ENCODE measurements at places on chromosomes 16 and 17.

DNA sequence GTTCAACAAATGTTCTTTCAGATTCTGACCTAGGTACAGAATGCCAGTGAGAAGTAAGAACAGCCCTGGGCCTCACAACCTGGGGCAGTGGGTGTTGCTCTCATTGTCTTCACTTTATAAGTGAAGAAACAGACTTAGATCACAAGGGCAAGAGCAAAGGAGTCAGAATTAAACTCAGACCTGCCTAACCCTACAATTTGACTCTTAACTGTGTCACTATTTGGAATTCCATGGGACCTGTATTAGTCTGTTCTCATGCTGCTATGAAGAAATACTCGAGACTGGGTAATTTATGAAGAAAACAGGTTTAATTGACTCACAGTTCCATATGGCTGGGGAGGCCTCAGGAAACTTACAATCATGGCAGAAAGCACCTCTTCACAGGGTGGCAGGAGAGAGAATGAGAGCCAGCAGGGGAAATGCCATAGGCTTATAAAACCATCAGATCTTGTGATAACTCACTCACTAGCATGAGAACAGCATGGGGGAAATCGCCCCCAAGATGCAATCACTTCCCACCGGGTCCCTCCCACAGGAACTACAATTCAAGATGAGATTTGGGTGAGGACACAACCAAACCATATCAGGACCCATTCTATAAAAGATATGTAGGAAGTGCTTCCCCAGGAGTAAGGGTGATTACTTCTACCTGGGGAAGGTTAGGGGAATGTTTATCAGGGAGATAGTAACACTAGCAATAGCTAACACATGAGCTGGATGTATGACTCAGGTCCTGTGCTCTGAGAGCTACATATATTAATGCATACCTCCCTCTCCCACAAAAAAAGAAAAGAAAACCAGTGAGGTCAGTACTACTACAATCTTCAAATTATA, 270.1 kb downstream of the SOX9 start:
- DNase-seq, result no peak

- no peak for DNase-seq
Measured at GRCh38 chr16:87742781-87743490, 22.9 kb downstream of the KLHDC4 start.

GRCh38 chr16:85243308-85243707, 131.0 kb upstream of the CIBAR2 start:
- DNase-seq, result no peak

DNA sequence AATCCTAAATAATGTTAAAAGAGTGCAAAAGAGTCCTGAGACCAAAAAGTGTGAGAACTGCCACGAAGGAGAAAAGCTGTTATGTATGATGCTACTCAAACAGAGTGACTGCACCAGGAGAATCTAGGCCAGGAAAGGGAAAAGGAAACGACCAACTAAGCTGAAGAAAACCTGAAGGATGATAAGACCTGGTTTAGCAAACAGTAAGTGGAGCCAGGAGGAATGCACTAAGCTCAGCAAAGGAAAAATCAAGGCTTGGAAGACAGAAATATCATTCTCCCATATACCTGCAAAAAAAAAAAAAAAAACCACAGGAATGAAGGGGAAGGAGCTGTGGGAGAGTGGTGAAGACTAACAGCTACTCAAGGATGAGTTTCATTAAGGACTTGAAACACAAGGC, 21.1 kb downstream of the CMC2 start:
- DNase-seq, result no peak

DNA sequence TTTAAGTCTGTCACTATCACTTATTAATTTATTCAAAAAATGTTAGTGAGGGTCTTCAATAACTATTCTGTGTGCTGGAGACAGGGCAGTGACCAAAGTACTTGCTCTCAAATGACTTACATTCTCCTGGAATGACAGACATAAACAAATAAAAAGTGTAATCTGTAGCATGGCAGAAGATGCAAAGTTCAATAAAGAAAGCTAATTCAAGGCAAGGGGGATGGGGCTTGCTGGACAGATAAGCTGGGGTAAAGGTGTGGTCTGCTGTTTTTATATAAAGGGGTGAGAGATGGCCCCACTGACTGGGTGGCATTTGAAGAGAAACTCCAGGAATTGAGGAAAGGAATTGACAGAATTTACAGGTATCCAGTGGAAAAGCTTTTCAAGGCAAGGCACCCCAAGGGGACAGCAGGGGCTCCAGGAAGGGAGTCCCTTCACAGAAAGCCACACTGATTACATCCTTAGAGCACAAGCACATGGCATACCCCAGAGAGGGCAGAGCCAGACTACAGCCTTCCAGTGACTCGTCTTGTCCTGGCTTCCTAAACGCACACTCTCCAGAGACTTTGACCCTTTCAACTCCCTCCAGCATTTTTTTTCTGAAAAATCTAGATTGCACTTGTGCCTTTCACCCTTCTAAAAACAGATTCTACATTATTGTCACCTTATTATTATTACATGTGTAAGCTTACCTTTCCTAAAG, 123.7 kb upstream of the HS3ST3A1 start:
- no peak for DNase-seq

DNA sequence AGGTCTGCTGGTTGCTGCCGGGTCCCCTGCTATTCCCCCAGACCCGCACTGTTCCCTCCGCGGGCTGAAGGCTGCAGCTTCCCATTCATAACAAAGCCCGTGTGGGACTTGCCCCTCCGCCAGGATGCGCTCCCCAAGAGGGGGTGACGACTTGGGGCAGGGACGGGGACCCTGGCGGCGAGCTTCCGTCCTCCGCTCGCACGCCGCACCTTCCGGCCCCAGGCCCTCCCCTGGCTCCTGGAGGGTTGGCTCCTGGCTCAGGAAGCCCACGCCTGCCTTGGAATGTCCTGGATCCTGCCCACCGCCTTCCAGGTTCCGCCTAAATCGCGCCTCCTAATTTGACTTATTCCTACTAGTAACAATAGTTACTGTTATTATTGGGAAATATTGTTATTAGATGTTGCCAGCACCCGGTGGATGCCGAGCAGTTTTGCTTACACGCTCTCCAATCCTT, 1.1 kb upstream of the TFAP4 start:
- no peak for DNase-seq

- DNase-seq, result no peak
Measured at GRCh38 chr16:12063004-12063395, 86.5 kb downstream of the SNX29 start.

- DNase-seq, result no peak
Measured at GRCh38 chr16:66920924-66921680, 2.4 kb upstream of the CDH16 start.

DNA sequence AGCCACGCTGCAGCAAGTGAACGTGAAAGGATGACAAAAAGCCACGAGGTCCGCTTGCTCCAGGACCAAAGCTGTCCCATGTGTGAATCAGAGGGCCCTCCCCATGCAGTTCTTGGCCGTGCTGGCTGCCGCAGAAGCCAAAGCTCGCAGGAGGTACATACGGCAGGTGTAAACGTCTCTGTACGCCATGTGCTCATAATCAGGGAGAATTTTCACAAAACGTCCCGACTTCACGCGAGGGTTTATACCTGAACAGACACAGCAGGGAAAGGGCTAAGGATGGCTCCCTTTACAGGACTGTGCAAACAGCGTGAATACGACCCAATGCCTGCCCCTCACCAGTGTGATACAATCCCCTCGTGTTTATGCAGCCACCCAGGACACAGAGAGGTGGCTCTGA, 25.3 kb downstream of the FBXO31 start:
- DNase-seq, result no peak

GRCh38 chr17:39069114-39069756, 82.2 kb downstream of the PLXDC1 start:
- DNase-seq, result peak; percentile 6

DNA sequence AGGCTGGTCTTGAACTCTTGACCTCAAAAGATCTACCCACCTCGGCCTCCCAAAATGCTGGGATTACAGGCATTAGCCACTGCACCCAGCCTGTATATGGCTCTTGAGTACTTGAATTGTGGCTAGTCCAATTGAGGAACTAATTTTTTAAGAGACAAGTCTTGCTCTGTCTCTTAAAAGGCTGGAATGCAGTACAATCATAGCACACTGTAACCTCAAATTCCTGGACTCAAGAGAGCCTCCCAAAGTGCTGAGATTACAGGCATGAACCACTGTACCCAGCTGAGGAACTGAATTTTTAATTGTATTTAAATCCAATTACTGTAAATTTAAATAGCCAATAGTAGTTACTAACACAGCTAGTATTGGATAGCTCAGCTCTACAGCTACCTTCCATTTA, 50.6 kb downstream of the MED13 start:
- DNase-seq, result no peak

DNA sequence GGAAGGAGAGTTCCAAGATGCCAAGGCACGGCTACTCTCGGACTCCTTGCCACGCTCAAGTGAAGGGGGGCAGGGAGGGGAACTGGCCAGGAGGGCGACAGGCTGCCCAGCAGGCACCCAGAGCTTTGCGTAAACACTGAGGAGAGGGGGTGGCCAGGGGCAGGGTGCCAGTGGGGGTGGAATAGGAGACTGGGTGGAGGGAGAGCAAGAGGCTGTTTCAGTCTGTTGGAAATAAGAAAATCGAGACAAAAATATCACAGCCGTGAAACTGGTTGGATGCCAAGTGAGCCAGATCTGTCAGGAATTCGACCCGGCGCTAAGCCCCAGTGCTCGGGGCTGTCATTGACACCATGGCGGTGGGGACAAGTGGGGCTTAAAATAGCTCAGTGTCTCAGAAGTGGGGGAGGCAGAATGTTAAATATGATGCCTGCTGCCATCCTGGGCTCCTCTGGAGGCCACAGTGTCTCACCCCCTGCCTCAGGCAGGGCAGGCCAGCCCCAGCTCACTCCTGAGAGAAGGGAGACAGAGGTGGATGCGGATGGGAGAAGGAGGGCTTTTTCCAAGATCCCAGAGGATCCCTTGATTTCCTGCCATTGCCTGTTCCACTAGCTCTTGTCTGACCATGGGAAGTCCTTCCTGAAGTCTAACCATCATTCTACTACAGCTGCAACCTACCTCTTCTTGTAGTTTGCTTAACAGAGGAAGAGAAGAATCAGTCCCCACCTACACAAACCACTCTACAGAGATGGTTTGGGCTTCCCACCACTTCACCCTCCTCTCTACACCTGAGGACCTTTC, 9.5 kb downstream of the PNMT start:
- DNase-seq, result no peak

DNA sequence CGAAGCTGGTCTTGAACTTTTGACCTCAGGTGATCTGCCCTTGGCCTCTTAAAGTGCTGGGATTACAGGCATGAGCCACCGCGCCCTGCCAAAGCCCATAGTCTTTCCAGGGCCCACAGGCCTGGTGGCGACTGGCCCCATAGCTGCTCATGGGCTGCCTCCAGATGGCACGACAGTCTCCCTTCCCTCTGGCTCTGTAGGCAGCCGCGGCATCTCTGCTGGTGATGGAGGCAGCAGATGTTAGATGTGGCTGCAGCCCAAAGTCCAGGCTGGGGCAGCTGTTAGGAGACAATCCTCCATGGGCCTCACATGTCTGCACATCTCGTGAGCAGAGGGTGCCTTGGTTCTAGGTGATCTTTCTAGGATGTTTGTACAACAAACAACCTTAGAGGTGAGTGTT, 69.7 kb upstream of the DNAJA2 start:
- no peak for DNase-seq

GRCh38 chr16:85900027-85900792, 1.2 kb downstream of the IRF8 start:
- DNase-seq, result no peak

DNA sequence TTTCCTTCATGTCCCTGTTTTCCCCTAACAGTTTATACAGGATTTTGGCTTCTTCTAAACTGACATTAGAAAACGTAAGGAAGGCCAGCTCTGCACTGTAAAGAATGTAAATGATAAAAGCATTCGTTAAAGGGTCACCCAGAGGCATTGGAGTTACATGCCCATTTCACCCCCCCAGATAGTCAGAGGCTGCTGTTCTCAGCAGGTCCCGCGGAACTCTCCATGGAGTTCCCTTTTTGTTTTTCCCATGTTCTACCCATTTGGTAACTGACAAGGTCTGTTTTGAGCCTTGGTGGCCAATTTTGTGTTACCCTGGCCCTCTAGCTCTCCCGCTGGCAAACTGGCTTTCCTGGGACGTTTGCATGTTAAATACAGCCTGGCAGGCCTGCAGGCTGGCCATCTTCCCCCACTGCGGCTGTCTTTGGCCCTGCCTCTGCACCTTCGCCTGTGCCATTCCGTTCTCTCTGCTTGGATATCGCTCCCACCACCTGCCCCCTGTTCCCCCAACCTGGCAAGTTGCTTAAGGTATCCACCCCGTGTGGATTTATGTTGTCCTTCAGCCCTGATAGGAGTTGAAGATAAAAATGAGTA, 49.7 kb downstream of the EPN2 start:
- DNase-seq, result no peak

GRCh38 chr16:4891886-4892216, 44.6 kb downstream of the UBN1 start:
- no peak for DNase-seq

- no peak for DNase-seq
Measured at GRCh38 chr17:28747051-28747691, 3.4 kb downstream of the TRAF4 start.

DNA sequence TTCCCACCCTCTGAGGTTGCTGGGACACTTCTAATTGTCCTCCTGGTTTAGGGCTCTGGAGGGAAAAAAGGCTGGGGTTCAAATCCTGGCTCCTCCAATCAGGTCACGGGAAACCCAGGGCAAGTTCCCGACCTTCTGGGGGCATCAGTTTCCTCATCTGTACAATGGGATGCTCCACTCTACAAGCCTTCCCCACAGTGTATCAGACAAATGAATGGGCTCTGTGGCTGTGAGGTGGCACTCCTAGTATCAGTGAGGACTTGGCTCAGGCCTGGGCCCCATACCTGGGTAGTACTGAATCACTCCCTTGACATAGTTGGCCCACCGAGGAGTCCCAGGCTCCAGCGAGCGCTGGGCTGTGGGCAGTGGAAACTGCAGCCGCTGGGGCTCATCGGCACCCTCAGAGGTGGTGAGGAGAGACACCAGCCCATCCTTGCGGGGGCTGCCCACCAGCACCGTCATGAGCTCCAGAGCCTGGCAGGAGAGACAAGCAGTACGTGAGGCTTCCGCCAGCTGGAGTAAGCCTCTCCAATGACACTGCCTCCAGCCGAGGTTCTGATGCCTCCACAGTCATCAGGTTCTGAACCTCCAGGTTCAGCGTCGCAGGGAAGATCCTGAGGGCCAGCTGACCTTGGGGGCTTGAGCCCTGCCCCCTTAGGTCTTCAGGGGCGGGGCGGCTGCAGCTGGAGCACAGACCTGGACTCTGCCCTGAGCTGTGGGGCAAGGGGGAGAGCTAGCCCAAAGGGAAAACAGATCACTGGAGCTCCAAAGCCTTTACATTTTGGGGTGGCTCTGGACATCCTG, 1.2 kb downstream of the GALK1 start:
- no peak for DNase-seq

- no peak for DNase-seq
Measured at GRCh38 chr17:64171041-64171440, 41.1 kb upstream of the ERN1 start.

All from NCI-H2081 treated with DMSO at 0.1 percent for 48 hours (cell line).